Substantia nigra (tissue), 51 donors: ENCODE measurements at places on chromosomes 3 and 15.

DNA sequence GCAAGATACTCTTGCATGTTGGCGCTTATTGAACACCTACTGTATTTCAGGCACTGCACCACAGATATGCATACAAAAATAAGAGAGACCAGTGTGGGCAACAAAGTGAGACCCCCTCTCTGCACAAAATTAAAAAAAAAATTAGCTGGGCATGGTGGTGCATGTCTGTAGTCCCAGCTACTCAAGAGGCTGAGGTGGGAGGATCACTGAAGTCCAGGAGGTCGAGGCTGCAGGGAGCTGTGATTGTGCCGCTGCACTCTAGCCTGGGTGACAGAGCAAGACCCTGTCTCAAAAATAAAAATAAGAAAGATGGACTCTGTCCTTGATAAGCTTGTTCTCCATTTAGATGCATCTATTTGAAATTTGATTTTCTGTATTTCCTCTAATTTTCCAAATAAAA lies 20.8 kb downstream of the FEM1B start:
- DNase-seq: no peak

- no peak for DNase-seq
Measured at GRCh38 chr3:72058493-72059081, 273.6 kb upstream of the PROK2 start.

GRCh38 chr3:58260261-58260731 lies 22.7 kb downstream of the ABHD6 start:
- DNase-seq: peak; percentile 23

- no peak for DNase-seq
Measured at GRCh38 chr3:31092748-31093589, 198.5 kb upstream of the GADL1 start.

- DNase-seq: no peak
Measured at GRCh38 chr15:92677999-92678398, 22.4 kb upstream of the FAM174B start.
